ENCODE measurements at places on chromosomes 16 and 17.
A peak's percentile ranks its signal among the peaks of the same experiment; 100 is the strongest.

DNA sequence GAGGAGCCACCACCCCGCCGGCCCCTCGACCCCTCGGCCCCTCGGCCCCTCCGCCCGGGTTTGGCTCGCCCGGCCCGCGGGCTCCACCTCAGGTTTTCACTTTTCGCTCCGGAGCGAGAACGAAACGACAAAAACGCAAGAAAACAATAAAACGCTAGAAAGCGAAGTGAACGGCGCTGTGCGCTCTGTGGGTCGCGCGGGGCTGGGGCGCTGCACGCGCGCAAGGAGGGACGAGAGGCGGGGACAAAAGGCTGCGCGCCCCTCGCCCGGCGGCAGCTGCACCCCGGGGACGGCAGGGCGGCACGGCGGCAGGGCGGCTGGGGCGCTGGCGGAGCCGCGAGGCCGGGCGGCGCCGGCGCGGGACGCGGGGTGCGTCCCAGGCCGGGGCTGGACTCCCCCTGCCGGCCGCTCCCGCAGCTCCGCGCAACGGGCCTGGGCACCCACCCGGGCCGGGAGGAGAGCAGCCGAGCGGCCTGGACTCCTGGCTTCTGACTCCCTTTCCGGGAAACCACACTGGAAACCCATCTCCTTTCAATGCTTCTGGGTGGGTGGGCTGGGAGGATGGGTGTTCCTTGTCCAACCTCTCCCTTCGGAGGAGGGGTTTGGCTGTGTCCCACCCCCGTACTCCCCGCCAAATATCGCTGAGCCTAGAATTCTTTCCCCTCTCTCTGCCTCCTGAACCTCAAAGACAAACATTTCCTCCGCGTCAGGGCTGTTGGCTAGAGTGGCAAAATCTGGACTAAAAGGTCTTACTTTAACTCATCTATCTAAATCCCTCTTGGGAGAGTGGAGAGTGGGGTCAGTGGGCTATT, 9.9 kb downstream of the TBX2 start:
- peak; percentile 53 for DNase-seq

GRCh38 chr17:66833201-66833600, 1.7 kb upstream of the CACNG5 start:
- DNase-seq, result no peak

- no peak for DNase-seq
Measured at GRCh38 chr16:57824888-57825287, 22.6 kb upstream of the KIFC3 start.

GRCh38 chr16:50390371-50390771, 21.6 kb upstream of the BRD7 start:
- DNase-seq, result no peak

DNA sequence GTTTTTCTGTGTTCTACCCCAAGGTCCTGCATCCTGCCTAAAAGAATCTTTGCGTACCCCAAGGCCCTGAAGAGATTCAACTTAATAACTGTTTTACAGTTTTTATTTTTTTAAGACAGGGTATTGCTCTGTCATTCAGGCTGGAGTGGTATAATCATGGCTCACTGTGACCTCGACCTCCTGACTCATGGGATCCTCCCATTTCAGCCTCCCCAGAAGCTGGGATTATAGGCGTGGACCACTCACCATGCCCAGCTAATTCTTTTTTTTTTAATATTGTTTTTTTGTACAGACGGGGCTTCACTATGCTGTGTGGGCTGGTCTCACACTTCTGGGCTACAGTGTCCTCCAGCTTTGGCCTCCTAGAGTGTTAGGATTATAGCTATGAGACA, 9.3 kb upstream of the FAAP100 start:
- DNase-seq, result no peak

DNA sequence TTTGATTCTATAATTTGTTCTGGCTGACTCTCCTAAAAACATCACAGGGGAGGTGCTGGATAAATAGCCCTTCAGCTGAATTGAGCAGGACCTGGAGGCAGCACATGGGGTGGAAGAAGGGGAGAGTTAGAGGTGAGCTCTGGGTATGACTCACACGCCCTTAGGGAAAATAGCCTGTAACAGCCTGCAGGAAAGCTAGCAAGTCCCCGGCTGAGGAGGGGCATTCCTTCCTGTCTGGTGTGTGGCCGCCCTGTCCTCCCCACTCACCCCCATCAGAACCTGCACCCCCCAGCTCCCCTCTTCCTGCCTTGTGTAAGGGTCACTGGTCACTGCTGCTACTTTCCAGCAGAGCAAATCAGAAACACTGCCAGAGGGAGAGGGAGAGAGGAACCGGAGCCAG, 187.4 kb downstream of the C16orf95 start:
- no peak for DNase-seq

DNA sequence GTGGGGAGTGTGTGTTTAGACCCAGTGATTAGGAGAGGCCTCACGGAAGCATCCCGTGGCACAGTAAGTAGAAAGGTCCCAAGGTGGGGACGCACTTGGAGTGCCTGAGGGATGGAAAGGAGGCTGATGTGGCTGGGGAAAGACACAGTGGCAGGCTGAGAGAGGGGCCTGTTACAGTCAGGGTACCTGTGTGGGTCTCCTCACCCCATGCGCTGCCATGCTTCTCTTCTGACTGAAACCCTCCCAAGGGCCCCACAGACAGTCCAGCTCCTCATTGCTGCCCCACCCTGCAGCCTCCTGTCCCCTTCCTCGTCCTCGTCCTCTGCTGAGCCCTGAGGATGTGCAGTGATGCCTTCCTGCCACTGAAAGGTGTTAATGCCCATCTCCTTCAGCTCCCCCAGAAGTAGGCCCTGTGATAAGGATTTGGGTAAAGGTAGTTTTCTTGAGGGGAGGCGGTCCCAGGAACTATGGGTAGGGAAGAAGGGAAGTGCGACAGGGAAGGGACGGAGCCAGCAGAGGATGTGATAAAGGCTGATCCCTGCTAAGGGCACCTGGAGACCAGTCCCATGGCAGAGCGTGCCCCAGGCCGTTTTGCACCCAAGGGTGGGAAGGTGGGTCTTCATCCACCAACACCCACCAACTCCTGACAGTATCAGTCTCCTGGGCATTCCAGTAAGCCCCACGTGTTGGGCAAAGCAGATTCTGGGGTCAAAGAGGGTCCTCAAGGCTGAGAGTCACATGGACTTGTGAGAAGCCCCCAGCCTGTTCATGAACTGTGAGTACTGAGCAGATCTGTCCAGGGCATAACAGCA, 237.2 kb downstream of the GSG1L start:
- no peak for DNase-seq

DNA sequence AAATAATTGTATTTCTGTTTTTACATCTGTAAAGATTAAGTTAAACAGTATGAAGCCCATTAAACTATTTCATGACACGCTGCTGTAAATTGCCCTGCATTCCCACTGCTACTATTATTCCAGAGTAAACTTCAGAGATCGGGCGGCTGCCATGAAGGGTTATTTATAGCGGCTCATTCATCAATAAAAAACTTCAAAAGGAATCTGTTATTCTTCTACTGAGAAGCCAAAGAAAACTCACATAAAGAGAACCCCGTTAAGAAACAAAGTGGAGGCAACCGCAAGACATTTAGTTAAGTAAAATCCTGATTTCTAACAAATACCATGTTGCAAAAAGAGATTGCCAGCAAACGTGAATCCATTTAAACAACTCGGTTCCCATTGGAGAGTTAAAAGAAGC, 16.4 kb downstream of the FOXL1 start:
- no peak for DNase-seq

GRCh38 chr17:18066866-18067265, 20.9 kb upstream of the DRG2 start:
- DNase-seq, result no peak

DNA sequence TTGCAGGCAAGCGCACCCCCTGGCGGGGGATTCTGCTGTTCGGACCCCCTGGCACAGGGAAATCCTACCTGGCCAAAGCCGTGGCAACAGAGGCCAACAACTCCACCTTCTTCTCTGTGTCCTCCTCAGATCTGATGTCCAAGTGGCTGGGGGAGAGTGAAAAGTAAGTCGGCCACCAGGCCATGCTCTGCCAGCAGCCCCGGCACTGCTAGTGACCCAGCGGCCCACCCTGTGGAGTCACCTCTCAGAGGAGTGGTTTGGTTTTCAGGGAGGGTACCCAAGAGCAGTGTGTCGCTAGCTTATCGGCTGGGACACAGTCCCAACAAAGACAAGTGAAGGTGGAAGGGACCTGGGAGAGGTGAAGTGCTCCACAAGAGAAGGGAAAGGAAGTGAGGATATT, 8.2 kb downstream of the VPS4A start:
- no peak for DNase-seq

- DNase-seq, result peak; percentile 33
Measured at GRCh38 chr16:71919035-71919434, 23.7 kb downstream of the IST1 start.

GRCh38 chr16:48276102-48276501, 28.8 kb upstream of the ABCC11 start:
- peak; percentile 87 for DNase-seq

DNA sequence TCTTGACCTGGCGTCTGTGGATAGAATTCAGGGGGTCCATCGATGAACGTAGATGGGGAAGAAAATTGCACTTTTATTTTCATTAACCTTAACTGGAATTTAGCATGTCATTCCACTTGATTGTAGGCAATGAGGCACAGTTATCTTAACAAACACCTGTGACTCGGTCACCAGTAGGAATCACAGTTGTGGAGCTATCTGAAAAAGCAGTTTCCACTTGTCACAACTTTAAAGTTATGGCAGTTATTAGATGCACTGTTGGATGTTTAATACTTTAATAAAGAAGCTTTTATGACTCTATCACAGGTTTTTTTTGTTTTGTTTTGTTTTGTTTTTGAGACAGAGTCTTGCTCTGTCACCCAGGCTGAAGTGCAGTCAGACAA, 83.7 kb upstream of the LGALS9 start:
- DNase-seq, result no peak

- no peak for DNase-seq
Measured at GRCh38 chr17:44536090-44536953, 21.0 kb upstream of the FZD2 start.

- no peak for DNase-seq
Measured at GRCh38 chr17:2691069-2691871, 20.3 kb downstream of the CLUH start.

DNA sequence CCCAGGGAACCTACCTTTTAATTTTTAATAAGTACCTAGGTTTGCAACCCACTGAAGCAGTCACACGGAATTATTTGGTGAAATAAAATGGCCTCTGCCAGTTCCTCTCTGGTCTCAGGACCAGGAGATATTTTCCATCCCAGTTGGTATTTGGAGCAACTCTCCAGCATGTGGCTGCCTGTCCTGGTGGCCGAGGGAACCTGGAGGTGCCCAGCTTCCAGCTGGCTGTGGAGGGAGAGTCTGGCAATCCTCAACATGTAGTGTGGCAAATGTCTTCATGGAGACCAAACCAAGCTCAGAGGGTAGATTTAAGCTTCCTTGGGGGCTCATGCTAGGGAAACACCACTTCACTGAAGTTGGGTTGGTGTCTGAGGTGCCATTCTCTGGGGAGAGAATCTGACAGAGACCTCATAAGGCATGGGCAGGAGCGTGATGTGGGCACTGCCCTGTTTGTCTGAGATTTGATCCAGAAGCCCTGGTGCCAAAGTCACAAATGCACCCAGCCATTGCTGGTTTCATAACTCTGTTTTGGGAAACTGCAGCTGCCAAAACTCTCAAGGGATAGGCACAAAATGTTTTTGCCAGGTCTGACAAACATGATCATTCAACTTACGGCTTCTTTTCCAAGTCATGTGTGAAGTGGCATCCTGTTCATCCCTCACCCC, 2.8 kb downstream of the MT1X start:
- DNase-seq, result peak; percentile 31

GRCh38 chr16:84618581-84619460, 943 bp upstream of the COTL1 start:
- no peak for DNase-seq

GRCh38 chr16:66623755-66624154, 19.3 kb downstream of the CMTM3 start:
- no peak for DNase-seq
